SK-N-DZ (cell line): ENCODE measurements at places on chromosomes 16 and 17.

GRCh38 chr17:64783556-64784352 lies 121.6 kb upstream of the SMURF2 start:
- no peak for DNase-seq

DNA sequence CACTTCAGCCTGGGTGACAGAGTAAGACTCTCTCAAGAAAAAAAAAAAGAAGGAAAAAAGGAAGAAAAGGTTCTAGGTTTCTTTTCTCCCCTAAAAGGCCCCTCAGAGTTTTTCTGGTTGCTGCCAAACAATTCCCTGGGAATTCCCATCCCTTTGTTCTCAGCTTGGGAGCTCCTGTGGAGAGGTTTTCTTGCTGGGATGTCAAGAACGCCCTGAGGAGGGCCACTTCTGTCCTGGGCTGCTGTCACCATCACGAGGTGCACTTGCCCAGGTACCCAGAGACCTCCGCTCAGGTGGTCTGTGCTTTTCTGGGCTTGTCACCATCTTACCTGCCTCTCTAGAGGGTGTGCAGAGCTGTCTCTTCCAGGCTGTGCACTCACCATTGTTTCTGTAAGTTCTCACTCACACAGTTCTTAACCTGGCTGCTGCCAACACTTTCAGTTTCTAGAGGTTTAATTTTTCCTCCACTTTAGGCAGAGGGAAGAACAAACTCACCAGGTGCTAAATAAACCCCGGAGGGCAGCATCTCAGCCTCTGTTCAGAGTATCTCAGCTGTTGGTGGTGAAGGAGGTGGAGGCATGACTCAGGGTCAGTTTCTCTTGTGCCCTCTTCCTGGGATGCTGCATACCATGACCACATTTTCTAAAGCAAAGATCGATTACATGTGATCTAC lies 2.4 kb upstream of the COX6A2 start:
- no peak for DNase-seq

- no peak for DNase-seq
Measured at GRCh38 chr17:74211141-74211911, 2.0 kb upstream of the TTYH2 start.

DNA sequence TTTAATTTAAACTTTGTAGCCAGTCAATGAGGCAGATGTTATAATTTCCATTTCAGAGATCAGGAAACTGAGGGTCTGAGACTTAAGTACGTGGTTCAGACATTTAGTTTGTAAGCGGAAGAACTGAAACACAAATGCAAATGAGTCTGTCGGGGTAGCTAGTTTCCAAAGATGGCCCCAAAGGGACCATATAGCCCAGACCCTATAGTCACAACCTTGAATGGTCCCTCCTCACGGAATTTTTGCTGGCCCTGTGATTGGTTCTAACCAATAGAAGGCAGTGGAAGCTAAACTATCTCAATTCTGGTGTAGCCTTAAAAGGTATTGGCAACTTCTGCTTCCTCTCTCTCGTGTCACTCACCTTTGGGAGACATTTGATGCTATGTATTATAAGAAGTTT lies 7.5 kb upstream of the BCO1 start:
- DNase-seq, result no peak

DNA sequence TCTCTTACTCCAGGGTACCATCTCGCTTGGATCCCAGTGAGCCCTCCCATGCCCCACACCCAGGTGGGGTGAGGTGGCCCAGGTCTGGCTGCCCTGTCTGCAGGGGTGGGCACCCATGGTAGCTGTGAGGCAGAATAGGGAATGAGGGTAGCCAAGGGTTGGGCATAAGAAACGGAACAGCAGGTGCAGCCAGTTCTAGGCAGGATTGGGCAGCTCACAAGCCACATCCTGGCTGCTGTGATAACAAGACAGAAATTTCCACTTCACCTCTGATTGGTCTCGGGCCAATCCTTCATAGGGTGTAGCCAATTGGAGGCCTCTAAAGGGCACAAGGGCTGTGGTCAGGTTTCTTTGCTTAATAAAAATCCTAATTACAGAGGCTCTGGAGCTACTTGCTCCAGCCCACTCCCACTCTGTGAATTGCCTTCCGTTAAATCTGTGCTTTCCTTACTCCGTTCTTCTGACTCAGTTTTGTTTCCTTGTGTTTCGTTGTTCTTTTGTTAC lies 1.5 kb upstream of the ARHGDIG start:
- DNase-seq, result no peak

DNA sequence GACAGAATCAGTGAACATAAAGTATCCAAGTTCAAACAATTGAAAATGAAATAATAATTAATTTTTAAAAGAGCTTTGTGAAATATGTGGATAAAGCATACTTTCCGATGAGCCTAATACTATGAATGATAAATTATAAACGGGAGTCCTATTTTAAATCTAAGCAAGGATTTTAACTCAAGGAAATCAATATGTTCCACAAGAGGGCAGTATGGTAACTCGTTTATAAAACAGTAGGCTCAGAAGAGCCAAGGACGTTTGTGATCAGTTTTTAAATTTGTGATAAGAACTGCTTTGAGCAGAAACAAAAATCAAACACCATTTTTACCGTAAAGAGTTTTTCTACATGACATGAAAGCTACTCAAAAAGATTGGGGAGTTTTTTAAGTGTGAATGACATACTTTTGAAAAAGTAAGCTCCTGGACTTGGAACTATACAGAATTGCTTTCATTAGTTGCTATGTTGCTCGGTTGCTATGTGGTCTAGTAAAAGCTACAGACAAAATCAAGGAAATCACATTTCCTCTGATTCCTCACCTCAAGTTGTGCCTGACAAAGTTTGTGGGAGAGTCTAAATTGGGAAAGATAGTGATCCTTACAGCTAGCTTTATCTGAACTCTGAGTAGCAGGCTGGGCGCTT lies 11.8 kb upstream of the TEKT1 start:
- DNase-seq, result peak; percentile 22

DNA sequence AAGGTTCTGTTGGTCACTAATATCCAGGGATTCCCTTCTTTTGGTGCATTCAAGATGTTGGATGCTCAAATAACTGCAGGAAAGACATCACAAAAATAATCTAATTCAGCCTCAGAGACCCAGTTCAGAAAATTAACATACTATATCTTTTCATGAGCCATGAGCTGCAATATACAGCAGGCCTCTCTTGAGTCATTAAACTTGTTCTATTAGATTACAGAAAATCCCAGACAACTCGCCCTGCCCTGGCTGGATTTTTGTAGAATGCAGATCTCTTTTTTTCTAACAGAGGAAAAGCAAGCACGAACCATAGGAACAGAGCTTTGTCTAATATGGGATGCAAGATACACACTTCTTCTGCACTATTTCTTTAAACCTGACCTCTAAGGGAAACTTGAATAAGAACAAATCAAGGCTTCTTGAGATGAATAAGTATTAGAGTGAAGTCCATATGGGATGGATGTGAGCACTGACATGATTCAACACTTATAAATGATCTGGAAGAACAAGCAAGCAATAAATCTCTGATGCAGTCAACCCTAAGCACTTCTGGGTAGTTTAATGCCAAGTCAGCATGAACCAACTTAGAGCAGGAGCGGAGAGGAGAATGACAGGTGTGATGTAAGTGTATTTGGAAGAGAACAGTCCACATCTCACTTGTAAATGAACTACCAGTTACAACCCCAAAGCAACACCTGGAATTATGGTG lies 70.7 kb upstream of the GNAO1 start:
- peak; percentile 54 for DNase-seq

DNA sequence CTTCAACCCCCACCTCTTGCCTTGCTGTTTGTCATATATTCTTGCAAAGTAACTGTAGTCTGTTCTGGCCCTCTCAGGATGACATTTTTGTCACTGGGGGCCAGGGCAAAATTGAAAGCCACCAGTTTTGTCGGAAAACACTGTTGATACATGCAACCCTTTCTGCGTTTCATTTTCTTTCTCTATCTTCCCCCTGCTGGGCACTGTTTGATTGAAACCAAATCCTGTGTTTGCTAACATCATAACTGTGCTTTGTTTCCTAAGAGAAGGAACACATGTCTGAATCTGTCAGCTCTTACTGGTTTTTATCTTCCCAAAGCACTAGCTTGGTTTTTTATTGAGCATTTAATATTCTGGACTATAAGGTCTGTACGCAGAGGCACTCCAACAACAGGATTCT lies 11.7 kb upstream of the CPPED1 start:
- DNase-seq, result no peak

DNA sequence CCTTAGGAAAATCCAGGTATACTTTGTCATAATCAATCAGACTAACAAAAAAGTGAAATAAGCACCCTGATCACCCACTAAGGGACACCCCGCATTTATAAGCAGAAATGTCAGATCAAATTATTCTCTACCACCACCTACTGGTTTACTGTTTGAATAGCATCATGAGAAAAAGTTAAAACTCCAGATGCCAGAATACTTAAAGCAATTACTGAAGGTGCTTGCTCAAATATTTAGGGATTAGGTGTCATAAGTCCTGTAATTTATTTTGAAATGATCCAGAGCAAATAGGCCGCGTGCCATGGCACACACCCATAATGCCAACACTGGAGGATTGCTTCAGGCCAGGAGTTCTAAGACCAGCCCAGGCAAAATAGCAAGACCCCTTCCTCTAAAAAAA lies 2.3 kb downstream of the TOP2A start:
- DNase-seq, result peak; percentile 48

DNA sequence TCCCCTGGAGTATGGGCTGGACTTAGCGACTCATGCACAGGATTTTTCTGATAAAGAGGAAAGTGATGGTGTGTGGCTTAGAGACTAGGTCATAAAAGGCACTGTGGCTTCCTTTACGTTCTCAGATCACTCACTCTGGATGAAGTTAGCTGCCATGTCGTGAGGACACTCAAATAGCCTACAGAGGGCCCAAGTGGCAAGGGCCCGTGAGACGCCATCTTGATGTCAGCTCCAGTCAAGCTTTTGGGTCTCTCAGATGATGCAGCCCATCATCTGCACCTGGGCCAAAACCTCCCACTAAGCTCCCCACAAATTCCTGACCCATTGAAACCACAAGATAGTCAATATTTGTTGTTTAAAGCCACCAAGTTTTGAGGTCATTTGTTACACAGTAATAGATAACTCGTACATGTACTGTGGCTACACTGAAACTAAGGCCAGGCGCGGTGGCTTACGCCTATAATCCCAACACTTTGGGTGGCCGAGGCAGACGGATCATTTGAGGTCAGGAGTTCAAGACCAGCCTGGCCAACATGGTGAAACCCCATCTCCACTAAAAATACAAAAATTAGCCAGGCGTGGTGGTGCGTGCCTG lies 14.7 kb downstream of the ST6GALNAC2 start:
- DNase-seq, result no peak

- DNase-seq, result no peak
Measured at GRCh38 chr17:61309362-61310256, 90.0 kb upstream of the TBX2 start.

- no peak for DNase-seq
Measured at GRCh38 chr17:21200590-21201297, 13.2 kb downstream of the TMEM11 start.

- peak; percentile 53 for DNase-seq
Measured at GRCh38 chr17:77881545-77881944, 77.0 kb upstream of the TNRC6C start.

DNA sequence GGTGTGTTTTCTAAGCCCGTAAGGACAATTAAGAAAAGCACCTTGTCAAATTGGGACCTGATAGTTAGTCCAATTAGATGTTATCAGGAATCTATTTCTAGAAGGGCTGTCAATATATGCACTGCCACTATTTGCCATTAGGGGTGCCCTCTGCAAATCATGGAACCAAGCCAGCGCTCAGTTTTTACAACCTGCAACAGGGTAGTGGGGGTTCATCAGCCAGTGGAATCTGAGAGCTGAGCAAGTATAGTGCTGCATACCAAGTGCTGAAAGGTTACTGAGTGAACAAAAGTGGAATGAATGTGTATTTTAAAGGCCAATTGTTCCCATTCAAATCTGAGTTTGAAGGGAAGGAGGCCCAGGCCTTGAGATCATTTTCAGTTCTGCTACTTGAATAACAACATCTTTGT lies 10.4 kb downstream of the PRR11 start:
- DNase-seq, result peak; percentile 33

GRCh38 chr16:82470620-82471152 lies 156.1 kb upstream of the CDH13 start:
- DNase-seq, result no peak

GRCh38 chr17:75417054-75417580 lies 11.6 kb upstream of the GRB2 start:
- no peak for DNase-seq

DNA sequence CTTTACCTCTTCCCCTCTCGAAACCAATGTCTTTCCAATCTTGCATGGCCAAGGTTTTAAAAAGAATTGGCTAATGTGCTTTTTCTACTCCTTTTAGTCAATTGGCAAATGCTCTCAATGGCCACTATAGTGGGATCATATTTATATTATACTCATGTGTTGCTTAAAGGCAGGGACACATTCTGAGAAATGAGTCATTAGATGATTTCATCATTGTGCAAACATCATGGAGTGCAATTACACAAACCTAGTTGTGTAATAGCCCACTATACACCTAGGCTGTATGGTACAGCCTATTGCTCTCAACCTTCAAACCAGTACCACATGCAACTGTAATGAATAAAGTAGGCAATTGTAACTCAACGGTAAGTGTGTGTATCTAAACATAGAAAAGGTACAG lies 180.9 kb downstream of the HS3ST3A1 start:
- no peak for DNase-seq

DNA sequence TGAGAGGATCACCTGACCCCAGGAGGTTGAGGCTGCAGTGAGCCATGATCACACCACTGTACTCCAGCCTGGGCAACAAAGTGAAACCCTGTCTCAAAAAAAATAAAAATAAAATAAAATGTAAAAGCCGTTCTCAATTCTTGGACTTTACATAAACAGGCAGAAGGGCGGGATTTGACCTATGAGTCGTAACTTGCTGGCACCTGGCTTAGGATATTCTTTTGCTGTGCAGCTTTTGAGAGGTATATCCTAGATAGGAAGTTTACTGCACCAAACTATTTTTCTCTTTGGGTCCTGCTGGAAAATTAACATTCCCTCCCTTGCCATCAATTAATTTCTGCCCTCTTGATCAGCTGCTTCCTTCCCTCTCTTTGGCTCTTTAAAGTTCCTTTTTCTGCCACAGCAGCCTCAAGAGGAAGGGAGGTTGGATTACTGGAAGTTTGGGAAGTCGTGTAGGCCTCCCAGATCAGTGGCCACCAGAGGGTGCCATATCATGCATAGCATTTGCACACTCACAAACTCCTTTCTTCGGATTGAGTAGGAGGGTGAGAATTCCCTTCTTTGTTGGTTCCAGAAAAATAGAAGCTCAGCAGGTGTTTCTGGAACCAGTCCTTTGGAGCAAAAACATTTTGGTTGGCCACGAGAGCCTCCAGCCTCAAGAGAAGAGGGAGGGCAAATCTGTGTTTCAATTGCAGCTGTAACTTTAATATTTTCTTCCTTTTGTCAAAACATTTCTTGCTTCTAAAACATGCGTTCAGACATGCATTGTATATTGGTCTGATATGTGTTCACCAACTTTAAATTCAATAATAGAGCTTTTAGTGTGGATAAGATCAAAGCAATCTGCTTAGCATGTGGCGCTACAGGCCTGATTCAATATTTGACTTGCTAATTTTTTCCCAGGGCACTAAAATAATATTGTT lies 147.3 kb downstream of the CCDC182 start:
- DNase-seq, result peak; percentile 87

GRCh38 chr16:76035689-76036088 lies 241.5 kb upstream of the CNTNAP4 start:
- peak; percentile 26 for DNase-seq
